SJSA1 (cell line): ENCODE measurements at places on chromosomes 12 and 14. TPM values are rescaled to one million over a fixed set of nuclear protein-coding genes. Genes with fewer than 3 reads are reported as not detected.
A peak's percentile ranks its signal among the peaks of the same experiment; 100 is the strongest.

The KRT8 gene
- total RNA-seq: 2.8 and 7.0 TPM in 2 replicates

- no peak for DNase-seq
Observed at GRCh38 chr12:19925841-19926240, 442.5 kb upstream of the PDE3A start.

DNA sequence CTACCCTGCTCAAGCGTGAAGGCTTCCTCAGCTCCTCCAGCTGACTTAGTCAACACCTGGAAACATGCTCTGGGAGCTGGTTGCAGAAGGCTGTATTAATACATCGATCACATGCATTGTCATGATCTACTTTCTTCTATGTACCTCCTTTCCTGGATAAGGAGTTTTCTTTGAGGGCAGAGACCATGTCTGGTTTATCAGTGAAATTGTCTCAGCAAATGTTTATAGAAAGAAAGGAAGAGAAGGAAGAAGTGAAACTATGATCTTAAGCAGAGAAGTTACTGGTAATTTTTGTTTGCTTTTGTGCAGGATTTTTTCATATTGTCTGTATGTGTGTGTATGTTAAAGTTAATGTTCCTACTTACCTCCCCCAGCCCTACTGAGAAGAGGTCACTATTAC, 4.5 kb downstream of the DYRK4 start:
- no peak for DNase-seq

DNA sequence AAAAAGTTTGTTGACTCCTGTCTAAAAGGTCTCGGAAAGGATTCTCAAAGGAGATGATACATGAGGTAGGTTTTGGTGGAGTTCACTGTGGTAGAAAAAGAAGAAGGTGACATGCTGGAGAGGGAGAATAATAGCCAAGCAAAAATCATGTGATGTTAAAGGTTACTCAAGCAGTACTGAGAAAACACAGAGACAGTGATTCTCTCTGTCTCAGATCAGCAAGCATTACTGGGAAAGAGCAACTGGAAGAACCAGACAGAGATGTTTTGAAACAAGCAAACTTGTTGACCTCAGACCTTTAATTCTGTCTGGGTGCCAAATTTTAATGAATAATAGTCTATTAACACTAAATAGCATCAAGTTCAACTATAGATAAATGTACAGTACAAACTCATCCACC, 183.5 kb upstream of the PLEKHG7 start:
- DNase-seq: no peak

GRCh38 chr14:95727056-95727700, 13.3 kb upstream of the TCL1A start:
- DNase-seq: no peak

DNA sequence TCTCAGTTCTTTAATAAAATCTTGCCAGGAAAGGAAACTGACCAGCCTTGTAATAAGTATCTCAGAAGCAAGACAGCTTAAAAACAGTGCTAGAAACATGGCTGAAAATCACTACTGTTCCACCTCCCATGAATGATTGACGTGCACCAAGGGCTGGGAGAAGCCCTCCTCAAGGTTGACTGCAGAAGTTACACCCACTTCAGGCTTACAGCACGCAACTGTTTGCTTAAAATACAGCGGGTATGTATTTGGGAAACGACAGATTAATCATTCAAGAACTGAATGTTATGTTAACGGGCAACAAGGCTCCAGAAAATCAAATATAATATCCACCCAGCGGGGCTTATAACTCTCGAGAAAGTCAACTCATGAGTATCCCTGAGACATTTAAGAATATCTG, 22.1 kb downstream of the PRKD1 start:
- no peak for DNase-seq

The STXBP6 gene
- total RNA-seq: 0.78 and 6.4 TPM in 2 replicates

The FLRT2 gene
- 15.8 and 17.0 TPM in 2 replicates for total RNA-seq

DNA sequence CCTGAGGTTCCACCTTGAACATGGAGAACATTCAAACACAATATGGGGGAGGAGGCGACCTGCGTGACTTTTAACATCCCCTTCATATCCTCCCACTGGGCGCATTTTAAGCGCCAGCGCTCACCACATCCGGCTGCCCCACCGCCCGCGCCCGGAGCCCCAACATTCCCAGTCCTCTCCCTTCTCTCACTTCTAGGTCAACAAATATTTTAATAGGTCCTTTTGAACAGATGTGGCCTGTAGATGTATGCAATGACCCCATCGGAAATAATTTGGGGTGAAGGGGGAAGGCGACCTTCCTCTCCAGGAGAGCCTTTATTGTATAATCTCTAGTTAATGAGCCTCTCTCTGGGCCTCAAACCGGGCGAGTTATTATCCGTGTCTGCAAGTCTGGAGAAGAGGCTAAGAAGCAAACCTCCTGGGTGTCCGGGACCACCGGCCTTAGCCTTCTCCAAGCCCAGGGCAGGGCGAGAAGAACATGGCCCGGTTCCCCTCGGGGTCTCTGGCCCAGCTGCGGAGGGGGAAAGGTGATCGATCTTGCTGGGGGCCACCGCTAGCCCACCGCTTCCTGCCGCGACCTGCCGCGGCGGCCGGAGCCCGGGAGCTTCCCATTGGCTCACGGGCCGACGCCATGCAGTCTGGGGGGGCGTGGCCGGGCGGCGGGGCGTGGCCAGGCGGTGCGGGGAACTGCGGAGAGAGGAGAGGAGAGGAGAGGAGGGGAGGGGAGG, 83.2 kb upstream of the HMGA2 start:
- DNase-seq: peak; percentile 100

The GPRC5D gene
- not detected in 2 replicates for total RNA-seq

- no peak for DNase-seq
Observed at GRCh38 chr12:124462750-124463149, 104.7 kb downstream of the NCOR2 start.

GRCh38 chr14:93121030-93121834, 5.5 kb upstream of the ITPK1 start:
- no peak for DNase-seq

The DUSP6 gene
- 10.3 and 11.0 TPM in 2 replicates for total RNA-seq
